ENCODE measurements at places on chromosomes 7 and 10.
A peak's percentile ranks its signal among the peaks of the same experiment; 100 is the strongest.

- DNase-seq, result no peak
Observed at GRCh38 chr10:12704488-12704887, 297.0 kb downstream of the CCDC3 start.

DNA sequence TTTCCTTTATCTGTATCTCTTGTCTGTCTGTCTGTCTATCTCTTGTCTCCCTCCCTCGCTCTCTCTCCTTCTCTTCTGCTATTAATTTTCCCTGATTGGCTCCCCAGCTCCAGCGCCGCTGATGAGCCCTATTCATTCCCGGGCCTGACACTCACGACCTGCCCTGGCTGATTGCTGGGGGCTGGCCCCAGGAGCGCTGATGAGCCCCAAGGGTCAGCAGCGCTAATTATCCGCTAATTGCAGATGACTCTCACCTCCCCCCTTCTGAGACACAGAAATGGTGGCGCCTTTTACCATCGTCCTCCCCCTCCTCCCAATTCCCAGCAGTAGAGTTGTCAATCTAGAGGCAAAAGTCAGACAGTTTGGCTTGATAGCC lies 1.3 kb upstream of the GBX1 start:
- DNase-seq, result no peak

- no peak for DNase-seq
Observed at GRCh38 chr10:4355350-4355749, 470.7 kb upstream of the AKR1E2 start.

- no peak for DNase-seq
Observed at GRCh38 chr7:77327932-77328628, 88.1 kb downstream of the GSAP start.

DNA sequence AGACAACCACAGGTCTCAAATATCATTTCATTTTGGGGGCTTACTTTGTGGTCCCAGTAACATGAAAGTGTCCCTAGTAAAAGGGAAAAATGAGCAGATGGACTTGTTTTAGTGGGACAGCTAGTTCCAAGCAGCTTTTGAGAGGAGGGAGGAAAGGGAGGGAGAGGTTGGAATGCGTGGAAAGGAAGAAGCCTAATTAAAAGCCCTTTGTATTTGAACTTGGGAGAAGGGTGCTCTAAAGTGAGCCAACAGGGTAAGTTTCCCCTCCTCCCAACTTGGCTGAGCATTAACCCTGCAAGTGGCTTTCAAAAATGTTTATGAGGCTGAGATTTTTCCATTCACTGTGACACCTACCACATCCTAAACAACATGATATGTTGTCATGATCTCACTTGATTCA lies 38.8 kb upstream of the LYZL1 start:
- DNase-seq, result no peak

- DNase-seq, result no peak
Observed at GRCh38 chr10:6917125-6917524, 337.0 kb upstream of the PRKCQ start.

GRCh38 chr10:24452030-24452429 lies 243.1 kb downstream of the KIAA1217 start:
- no peak for DNase-seq

- DNase-seq, result peak; percentile 86
Observed at GRCh38 chr10:110919349-110919931, at the start of gene SHOC2. SHOC2 (plus strand) TSS chr10:110919604; CDS start chr10:110964359, 44,755 bp downstream.

DNA sequence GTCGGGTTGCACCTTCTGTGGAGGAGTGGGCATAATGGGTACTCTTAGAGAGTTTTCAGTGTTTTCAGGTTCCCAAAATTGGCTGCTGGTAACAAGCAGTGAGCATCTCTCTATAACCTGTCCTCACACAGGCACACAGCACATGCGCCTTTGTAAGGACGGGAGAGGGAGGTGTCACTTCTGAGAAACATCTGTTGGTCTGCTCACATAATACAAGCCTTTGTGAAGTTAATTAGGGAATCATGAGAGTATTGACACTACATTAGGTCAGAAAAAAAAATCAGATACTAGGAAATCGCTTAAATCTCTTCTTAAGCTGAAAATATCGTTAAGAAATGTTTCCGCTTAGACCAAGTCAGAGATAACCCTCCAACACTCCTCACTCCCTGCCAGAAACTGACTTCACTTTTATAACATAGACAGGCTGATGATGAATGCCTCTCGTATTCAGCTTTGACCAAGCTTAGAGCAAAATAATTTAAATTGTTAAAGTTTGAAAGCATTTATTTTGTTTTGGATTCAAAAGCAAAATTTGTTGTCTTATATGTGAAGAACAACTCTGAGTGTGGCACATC lies 769.7 kb downstream of the TNS3 start:
- DNase-seq, result no peak

DNA sequence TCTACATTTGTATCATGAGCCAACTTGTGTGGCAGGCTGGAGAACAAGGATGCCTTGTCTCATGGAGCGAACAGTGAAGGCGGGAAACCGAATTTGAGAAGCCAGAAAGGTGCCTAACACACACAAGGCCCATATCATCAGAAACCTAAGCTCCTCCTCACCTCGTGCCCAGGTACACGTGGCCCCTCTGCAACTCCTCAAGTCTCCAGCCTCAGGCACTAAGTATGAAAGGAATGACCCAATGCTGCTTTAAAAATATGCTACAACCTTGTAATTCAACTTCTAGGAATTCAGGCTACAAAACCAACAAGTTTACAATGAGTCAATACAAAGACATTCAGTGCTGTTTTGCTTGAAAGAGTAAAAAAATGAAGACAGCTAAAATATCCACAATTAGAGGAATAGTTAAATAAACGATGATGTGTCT lies 95.7 kb downstream of the CDK6 start:
- no peak for DNase-seq

DNA sequence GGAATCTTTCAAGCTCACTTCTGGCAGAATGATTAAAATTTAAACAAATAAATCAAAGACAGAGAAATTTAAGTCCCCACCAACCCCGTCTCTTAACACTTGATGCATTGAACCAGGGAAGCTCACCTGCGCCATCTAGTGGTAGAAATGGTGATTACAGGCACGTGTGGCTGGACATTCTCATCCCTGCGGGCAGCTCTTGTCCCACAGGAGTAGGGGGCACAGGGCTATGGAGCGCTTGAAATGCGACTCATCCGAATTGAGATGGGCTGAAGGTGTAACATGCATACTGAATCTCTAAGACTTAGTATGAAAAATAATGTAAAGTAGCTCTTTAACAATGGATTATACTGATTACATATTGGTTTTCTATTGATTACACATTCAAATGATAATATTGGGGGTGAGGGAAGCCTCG lies 24.8 kb upstream of the SLIT1 start:
- DNase-seq, result peak; percentile 66

DNA sequence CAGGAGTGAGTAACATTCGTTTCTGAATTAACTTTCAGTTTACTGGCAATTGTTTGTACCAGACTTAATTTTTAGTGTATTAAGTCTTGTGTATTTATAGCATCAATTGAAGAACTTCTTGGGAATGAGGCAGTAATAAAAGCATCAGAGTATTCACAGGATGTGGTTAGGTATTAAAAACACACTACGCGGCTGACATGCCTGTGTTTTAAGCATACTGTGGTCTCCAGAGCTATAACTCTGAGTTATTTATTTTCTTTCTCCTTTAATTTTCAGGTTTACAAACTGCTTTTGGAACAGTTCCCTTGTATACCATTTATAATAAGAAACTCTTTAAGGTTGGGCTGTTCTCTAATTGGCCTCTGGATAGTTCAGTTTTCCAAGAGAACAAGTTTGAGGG lies 626.1 kb upstream of the NRG3 start:
- DNase-seq, result no peak

GRCh38 chr7:110835218-110835617 lies 255.7 kb upstream of the LRRN3 start:
- no peak for DNase-seq

DNA sequence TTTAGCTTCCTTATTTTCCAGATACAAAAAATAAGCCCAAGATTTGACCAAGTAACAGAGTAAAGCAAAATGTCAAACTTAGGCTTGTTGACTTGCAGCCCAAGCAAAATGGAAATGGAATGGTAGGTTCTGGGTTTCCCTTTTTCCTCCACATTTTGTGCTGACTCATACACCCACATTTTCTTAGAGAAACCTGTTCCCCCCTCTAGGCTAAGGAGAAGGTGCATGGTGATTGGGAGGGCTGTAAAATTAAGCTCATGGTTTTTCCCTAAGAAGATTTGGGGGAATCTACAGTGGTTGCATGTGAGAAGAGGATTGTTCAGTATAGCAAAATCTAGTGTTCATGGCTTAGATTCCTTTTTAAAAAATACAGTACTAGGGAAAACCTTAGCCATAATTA lies 127.4 kb downstream of the ARL4A start:
- DNase-seq, result no peak

DNA sequence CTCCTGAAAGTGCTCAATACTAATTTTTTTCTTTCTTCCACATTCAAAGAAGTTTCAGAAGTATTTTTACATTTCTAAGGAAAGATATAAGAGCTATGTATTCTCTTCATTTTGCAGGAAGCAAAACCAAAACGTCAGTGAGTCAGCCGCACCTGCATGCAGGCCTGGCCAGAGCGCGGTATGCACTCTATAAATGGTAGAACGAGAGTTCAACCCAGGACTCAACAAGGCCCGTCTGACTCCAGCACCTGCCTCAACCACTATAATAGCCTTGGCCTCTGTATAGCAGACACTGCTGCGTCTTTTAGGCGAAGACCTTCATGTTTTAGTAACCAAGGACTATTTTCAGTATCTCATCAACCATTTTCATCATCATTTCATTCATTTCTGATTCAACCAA lies 113.2 kb downstream of the KMT2E start:
- DNase-seq, result no peak

GRCh38 chr10:125928928-125929585 lies 32.7 kb downstream of the FANK1 start:
- DNase-seq, result no peak

- DNase-seq, result no peak
Observed at GRCh38 chr10:22976534-22976933, 48.7 kb downstream of the ARMC3 start.

GRCh38 chr7:148746135-148746534 lies 47.4 kb downstream of the CUL1 start:
- no peak for DNase-seq

DNA sequence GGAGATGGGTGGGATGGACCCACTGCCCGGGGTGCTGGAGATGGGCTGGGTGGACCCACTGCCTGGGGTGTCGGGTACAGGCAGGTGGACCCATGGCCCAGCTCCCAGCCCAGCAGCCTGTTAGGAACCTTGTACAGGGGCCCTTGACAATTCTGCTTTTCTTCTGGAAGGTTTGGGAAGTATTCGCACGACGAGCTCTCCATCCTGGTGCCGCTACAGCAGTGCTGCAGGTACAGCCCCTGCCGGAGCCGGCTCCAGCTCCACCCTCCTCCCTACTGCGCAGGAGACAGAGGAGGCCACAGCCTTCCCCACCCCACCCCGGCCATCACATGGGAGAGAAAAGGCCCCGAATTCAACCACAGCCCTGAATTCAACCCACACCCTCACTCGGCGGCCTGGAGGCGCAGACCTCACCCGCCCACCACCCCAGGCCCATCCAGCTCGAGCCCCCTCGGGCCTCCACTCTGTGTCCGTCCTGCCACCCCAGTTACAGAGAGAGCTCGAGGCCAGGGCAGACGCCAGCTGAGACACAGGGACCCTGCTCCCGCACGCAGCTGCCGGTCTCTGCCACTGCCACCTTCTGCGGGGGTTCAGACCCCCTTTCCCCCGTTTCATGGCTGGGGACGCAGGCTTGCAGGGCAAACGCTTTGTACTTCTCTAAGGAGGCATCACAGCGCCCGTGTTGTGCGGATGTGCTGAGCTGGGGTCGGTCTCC lies 31.3 kb upstream of the FOXL3 start:
- no peak for DNase-seq

DNA sequence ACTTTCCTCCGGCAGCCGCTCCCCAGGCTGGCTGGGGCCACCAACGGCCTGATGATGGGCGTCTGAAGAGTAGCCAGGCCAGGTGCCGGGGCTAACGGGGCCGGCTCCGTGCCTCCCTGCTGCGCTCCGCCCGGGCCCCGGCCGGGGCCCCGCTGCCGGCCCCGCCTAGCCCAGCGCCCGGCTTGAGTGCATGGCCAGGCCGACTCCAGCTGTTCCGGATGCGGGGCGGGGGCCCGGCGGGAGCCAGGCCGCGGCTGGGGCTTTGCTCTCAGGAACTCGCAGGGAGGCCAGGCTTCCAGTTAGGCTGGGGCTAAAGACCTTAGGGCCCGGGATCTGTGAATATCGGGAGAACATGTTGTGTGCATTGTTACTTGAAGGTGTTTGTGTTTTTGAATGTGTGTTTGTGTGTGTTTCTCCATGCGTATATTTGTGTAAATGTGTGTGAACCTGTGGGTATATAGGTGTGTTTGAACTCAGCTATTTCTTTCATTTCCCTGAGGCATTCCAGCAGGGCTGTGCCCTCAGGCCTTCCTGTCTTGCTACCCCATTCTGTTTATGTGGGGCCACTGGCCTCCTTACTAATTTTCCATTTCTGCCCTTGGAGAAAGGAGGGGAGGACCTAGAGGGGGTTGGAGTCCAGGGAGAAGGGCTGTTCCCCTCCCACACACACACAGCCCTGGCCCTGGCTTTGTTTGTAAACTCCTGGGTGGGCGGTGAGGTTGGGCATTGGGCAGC lies 1.1 kb upstream of the LBX1 start:
- DNase-seq, result no peak

- no peak for DNase-seq
Observed at GRCh38 chr10:35446439-35446838, 110.1 kb downstream of the CCNY start.

DNA sequence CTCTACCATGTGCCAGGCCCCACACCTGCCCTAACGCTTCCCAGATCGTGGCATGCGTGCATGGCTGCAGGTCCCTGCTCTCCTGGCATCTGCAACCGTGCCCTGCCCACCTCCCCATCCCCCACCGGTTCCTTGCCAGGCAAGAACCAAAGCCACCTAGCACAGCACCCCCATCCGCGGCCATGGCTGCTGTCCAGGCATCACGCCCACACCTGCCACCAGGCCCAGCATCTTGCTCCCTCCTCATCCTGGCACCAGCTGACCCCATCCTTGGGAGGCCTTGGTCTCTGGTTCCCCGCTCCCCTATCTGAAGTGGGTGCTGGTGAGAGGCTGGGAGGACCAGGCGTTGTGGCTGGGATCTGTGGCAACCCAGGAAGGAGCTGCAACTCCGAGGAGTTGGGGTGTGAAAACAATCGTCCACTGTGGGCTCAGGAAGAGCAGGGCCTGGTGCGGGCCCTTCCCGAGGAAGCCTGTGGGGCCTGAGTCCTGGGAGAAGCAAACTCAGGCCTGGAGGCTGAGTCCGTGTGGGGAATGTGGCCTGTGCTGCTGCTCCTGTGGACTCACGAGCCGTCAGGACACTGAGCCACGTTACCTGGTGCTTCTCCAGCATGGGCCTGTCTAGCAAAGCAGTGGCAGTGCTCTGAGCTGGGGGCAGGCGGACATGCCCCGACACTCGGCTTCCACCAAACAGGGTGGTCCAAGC lies 417.1 kb downstream of the DNAJB6 start:
- DNase-seq, result no peak

- DNase-seq, result no peak
Observed at GRCh38 chr7:85133560-85133959, 53.3 kb downstream of the SEMA3D start.

- DNase-seq, result no peak
Observed at GRCh38 chr10:88163572-88163971, 300.1 kb downstream of the PTEN start.

GRCh38 chr7:1857487-1858421 lies 187.7 kb downstream of the ELFN1 start:
- DNase-seq, result no peak

GRCh38 chr10:14781763-14782162 lies 7.1 kb upstream of the FAM107B start:
- DNase-seq, result no peak

GRCh38 chr7:315516-316265 lies 25.7 kb downstream of the FOXL3 start:
- DNase-seq, result no peak

Data from activated CD8-positive, alpha-beta memory T cell treated with anti-CD3 and anti-CD28 coated beads for 48 hours (primary cell).